ENCODE measurements at places on chromosomes 7 and 10.
A peak's percentile ranks its signal among the peaks of the same experiment; 100 is the strongest.

DNA sequence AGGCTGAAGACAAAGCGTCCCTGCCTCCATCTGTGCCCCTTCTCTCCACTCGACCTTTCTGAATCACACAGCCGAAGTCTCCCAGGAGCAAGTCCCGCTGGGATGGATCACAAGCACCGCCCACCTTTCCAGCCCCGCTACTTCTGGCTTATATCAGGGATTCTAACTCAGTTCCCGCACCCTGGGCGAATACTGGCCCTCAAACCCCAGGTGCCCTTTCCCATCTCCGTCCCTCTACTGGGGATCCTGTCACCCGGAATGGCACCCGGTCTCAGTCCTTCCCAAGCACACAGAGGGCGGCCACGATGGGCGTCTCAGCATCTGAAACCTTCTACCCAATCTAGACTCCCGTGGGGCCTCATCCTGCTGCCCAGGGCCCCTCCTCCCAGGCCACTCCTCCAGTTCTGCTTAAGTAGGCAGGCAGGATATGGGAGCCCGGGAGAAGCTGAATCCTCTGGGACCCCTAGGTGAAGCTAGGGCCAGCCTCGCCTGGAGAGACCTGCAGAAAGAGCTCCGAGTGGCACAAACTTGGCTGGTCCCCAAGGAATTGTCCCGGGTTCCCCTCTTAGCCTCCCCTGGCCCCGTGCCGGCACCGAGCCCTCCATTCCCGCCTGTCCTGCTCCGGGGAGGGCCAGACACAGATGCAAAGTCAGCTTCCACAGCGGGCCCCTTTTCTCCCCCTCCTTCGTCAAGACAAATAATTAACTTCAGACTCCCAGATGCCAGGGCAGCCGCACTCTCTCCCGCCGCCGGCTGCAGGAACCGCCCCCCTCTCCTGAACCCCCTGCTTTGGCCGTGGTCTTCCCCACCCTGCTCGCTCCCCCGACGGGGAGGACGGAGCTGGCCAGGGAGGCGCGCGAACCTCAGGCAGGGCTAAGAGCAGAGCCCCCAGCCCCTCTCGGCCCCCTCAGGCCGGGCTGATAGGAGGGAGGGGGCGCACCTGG, 612 bp downstream of the KCP start:
- DNase-seq, result no peak

DNA sequence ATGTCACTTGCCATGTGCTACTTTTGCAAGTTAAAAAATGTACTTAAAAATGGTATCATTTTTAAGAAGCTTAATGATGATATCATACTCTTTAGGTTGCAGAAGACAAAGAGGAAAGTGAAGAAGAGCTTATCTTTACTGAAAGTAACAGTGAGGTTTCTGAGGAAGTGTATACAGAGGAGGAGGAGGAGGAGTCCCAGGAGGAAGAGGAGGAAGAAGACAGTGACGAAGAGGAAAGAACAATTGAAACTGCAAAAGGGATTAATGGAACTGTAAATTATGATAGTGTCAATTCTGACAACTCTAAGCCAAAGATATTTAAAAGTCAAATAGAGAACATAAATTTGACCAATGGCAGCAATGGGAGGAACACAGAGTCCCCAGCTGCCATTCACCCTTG, 6.1 kb downstream of the LMOD2 start:
- DNase-seq, result no peak

DNA sequence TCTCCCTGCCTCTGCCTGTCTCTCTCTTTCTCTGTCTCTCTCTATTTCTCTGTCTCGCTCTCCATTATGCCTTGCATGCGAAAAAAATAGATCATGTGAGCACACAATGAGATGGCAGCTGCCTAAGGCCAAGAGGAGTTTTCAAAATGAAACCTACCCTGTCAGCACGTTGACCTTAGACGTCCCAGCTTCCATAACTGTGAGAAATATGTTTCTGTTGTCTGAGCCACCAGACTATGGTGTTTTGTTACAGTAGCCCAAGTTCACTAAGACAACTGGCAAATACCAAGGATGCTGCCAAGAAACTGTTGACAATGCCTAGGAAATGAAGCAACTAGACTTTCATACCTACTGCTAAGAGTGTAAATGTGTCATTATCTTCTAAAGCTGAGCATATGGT, 70.6 kb upstream of the PLXDC2 start:
- no peak for DNase-seq

GRCh38 chr7:65832281-65832680, 40.6 kb upstream of the VKORC1L1 start:
- DNase-seq, result no peak

DNA sequence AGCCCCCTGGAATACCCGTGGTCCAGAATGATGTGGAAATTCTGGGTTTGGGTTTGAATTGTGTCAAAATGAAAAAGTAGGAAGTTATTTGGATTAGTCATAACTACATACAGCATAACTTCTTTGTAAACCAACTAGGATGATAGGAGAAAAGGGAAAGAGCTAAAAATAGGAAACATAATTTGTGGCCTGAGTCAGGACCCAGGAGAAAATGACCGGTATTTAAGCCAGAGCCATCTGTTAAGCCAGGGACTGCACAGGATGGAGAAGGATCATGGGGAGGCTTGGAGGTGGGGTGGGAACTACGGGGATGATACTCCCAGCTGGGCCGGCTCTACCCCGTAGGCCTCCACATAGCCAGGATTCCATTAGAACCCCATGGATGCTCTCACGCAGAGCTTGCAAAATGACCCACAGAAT, 98.6 kb downstream of the MYOF start:
- DNase-seq, result no peak

- DNase-seq, result no peak
Measured at GRCh38 chr7:154696556-154696955, 306.4 kb downstream of the PAXIP1 start.

GRCh38 chr7:147182874-147183273, 1066.3 kb downstream of the CNTNAP2 start:
- DNase-seq, result no peak

DNA sequence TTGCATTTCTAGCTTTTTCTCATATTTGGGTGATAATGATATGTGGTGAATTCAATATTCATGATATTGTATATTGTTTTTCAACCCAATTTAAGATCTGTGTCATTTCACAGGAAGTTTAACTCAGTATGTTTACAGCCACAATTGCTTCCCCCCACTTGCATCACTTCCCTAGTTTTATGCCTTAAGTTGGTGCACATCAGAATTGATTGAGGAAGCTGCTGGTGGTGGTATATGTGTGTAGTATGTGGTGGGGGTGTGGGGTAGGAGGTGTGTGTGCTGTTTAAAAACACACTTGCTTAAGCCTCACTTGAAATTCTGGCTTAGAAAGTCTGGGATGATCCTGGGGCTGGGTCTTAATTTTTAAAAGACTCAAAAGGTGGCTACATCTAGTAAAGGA, 245.1 kb upstream of the AOAH start:
- no peak for DNase-seq

DNA sequence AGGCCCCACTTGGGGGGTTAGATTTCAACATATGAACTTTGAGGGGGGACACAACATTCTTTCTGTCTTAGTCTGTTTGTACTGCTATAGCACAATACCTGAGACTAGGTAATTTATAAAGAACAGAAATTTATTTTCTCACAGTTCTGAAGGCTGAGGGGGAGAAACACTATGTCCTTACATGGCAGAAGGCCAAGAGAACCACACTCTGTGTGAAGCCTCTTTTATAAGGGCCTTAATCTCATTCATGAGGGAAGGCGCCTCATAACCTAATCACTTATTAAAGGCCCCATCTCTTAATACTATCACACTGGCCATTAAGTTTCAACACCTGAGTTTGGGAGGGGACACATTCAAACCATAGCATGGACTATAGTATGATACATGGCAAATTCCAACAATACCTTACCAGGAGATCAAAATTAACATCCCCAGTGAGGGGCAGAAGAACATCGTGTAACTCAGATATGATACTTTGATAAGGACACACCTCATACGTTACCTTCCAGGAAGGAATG, 9.3 kb upstream of the PDLIM1 start:
- no peak for DNase-seq

- no peak for DNase-seq
Measured at GRCh38 chr10:49418328-49418727, 22.4 kb upstream of the DRGX start.

- DNase-seq, result no peak
Measured at GRCh38 chr10:26983156-26983555, 117.1 kb downstream of the ANKRD26 start.

- DNase-seq, result no peak
Measured at GRCh38 chr7:47218378-47219176, 363.3 kb downstream of the TNS3 start.

GRCh38 chr10:100775386-100775785, 30.0 kb downstream of the PAX2 start:
- no peak for DNase-seq

GRCh38 chr10:101660256-101660655, 34.7 kb downstream of the FBXW4 start:
- no peak for DNase-seq

GRCh38 chr7:1228545-1229201, 4.0 kb upstream of the UNCX start:
- DNase-seq, result no peak

- no peak for DNase-seq
Measured at GRCh38 chr7:145088111-145088745, 252.4 kb upstream of the TPK1 start.

GRCh38 chr10:24958721-24959381, 6.4 kb upstream of the PRTFDC1 start:
- DNase-seq, result no peak

- no peak for DNase-seq
Measured at GRCh38 chr7:102277901-102278300, 8.8 kb upstream of the SH2B2 start.

DNA sequence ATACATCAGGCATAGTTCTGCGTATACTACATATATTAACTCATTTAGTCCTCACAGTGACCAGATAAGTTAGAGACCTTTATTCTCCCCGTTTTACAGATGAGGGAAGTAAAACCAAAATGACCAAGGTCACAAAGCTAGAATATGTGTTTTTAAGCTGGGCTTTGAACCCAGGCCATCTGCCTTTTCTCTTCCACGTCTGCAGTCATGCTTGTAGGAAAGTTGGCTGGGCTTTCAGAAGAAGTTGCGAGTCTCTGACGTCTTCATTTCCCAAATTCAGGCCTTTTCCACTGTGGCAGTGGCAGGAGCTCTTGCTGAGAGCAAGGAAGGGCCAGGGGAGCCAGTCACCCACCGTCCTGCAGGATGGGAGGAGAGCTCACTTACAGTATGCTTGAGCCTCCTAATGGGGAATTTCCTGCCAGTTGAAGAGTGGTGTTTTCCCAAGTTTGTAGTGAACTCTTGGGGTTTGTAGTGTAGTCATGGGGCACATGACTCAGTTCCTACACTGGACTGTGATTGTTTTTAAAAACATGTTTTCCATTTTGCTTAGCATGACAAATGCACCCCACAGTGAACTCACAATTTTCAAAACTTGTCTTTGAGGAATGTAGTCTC, 34.2 kb downstream of the CYP17A1 start:
- DNase-seq, result peak; percentile 2

GRCh38 chr10:97721871-97722780, 8.6 kb downstream of the MARVELD1 start:
- no peak for DNase-seq

- no peak for DNase-seq
Measured at GRCh38 chr10:21230219-21230618, 295.3 kb downstream of the SKIDA1 start.

- no peak for DNase-seq
Measured at GRCh38 chr7:42236976-42237810, at the start of gene GLI3. GLI3 (minus strand) TSS chr7:42237209; CDS start chr7:42223253, 13,956 bp downstream.

DNA sequence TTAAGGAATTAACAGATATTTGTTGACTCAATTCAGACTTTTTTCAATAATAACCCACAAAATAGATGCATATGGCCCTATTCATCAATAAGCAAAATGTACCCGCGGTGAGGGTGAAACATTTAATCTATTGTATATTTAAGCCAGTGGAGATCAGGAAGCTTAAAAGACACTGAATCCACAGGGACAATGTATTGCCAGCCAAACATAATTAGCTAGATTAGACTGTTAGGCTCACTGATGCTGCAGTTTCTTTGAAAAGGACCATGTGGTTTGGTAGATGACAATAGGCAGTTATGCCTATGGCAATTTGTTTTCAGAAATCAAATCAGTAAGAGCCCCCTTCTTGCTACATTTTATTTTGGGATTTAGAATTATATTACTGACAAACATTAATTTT, 87.3 kb upstream of the PLXDC2 start:
- no peak for DNase-seq

GRCh38 chr10:118977022-118977599, 52.4 kb upstream of the NANOS1 start:
- DNase-seq, result no peak

- no peak for DNase-seq
Measured at GRCh38 chr7:102439963-102440795, 6.8 kb downstream of the ORAI2 start.

DNA sequence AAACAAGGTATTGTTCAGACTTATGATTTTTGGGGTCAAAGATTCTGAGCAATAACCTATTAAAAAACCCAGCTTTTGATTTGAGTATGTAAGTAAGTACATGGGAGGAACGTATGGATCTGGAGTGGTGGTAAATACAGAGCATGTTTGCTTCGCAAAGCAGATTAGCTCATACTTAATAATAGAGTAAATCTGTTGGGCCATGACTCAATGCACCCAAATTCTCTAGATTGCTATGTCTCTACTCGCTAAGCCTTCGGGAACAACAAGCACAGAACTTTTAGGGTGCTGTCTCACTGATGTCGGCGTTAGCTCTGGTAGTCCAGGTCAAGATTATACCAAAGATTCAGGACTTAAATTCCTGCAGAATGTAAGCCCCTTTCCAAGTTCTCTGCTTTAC, 807 bp upstream of the MINPP1 start:
- DNase-seq, result no peak

- DNase-seq, result no peak
Measured at GRCh38 chr10:15730341-15730740, 10.6 kb upstream of the ITGA8 start.

GRCh38 chr10:12995425-12995861, 6.1 kb downstream of the CCDC3 start:
- DNase-seq, result no peak

DNA sequence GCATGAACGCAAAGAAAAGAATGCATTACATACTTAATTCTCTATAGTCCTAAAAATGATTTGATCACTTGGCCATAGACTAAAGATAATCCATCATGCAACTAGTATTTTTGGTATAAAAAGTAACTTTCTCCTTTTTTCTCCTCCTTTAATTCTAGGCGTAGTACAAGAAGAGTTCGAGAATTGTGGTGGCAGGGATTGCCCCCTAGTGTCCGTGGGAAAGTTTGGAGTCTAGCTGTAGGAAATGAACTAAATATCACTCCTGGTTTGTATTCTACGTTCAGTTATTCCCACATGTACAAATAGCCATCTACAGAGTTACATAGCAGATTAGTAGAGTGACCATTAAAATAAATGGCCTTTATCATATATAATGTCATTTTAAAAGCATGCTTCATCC, 45.5 kb upstream of the HELLS start:
- no peak for DNase-seq

- DNase-seq, result no peak
Measured at GRCh38 chr10:116831790-116832189, 17.5 kb upstream of the ENO4 start.

Data from stimulated activated CD8-positive, alpha-beta memory T cell treated with anti-CD3 and anti-CD28 coated beads, Interleukin-7, amount 100 ng/mL, for 48 hours (primary cell).